Activated CD8-positive, alpha-beta T cell treated with anti-CD3 and anti-CD28 coated beads for 36 hours (primary cell): ENCODE measurements at places on chromosomes 4 and X.
A peak's percentile ranks its signal among the peaks of the same experiment; 100 is the strongest.

GRCh38 chr4:121457278-121457875 lies 76.6 kb upstream of the QRFPR start:
- no peak for DNase-seq

DNA sequence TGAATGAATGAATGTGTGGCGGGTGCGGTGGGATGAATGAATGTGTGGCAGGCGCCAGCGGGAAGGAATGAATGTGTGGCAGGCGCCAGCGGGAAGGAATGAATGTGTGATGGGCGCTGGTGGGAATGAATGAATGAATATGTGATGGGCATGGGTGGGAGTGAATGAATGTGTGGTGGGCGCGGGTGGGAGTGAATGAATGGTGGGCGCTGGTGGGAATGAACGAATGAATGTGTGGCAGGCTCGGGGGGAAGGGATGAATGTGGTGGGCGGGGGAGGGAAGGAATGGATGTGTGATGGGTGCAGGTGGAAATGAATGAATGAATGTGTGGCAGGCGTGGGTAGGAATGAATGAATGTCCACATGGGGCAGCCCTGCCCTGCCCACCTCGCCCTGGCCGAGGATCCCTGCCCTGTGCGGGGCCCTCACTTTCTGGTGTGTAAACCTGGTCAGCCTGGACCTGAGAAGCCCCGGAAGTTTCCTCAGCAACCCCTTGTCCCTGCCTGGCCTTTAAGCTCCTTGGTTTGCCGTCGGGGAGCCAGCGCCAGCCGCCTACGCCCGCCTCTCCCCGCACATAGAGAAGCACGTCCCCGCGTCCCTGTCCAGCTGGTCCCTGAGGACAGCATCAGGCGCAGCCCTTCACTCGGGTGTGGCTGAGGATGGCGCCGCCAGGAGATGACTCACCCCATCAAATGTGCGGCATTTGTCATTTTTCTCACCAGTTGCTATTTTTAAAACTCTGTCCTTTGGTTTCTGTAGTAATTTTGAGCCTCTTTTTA lies 112.8 kb upstream of the LRPAP1 start:
- no peak for DNase-seq

DNA sequence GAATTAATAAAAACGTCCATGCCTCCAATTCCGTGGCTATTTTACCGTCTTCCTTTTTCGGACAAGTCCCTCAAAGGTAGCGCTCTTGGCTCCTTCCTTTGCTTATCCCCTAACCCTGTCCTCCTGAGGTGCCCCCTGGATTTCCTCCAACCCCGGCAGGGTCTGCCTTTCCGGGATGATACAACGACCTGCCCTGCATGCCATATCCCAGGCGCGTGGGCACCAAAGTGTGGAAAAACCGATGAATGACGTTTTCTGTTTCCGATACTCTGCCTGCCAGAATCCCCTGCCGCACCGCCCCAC lies 706 bp upstream of the CSTF2 start:
- DNase-seq, result no peak

DNA sequence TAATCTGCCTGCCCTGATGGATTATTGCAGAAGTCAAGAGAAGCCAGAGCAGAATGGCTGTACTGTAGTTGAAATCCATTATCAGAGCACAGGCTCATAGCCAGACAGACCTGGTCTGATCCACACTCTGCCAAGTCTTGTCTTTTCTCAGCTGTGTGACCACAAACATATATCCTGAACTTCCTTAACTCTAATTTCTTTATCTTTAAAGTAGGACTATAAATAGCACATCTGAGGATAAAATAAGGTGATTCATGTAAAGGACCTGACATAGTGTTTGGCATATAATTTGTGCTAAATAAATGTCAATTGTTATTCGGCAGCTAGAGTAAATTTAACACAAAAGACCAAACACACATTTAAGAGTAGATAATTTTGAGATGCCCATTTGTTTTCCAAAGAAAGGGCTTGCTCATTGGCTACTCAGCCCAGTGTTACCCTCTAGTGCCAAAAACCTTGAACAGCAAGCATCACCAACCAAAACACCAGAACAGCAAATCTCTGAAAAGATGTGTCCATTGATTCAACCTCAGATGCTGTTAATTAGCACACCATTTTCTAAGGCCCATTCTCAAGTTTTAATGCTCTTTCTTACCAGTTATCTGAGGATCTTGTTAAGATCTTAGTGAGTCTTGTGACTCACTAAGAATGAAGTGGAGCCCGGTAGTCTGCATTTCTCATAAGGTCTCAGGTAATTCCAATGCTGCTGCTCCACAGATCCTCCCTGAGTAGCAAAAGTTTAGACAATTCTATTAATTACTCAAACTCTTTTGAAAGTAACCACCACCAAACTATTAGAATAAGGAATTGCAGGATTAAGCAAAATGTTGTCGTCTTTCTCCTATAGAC lies 108.8 kb downstream of the HHIP start:
- DNase-seq, result no peak

- no peak for DNase-seq
Measured at GRCh38 chrX:2471641-2472040, 29.1 kb downstream of the DHRSX start.

DNA sequence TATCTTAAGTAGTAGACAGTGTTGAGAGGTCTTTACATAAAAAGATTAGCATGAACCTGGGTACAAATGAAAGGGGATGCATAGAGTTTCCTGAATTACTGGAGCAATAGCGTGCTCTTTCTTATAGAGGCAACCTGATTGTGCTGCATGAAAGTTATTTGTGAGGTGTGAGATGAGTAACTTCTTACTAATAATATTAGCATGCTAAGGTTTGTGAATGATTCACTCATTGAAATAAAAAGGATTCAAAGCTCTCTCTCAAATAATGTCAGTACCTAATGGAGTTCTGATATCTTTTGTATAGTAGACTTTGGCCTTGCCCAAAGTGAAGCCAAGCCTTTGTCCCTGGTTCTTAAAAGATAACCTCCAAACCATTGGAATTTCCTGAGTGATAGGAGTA lies 131.0 kb upstream of the CXXC4 start:
- no peak for DNase-seq

GRCh38 chr4:101306764-101307615 lies 40.3 kb downstream of the PPP3CA start:
- no peak for DNase-seq

DNA sequence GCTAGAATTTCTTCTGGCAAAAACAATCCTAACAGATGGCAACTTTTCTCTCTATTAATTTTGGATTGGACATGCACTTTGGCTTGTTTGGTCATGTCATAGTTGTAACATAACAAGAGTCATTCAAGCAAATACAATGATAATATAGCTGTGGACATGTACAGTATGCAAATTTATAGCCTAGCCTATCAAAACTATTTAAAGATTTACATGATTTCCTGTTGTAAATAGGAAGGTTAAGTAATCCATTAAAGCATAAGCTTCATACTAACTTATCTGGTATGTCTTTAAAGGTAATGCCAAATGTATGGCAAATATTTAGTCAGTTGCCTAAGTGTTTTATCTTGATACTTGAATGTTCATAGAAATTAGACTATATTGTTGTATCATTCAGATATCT lies 45.3 kb downstream of the RPA4 start:
- DNase-seq, result no peak

- no peak for DNase-seq
Measured at GRCh38 chrX:4668802-4669536, 955.5 kb upstream of the PRKX start.

DNA sequence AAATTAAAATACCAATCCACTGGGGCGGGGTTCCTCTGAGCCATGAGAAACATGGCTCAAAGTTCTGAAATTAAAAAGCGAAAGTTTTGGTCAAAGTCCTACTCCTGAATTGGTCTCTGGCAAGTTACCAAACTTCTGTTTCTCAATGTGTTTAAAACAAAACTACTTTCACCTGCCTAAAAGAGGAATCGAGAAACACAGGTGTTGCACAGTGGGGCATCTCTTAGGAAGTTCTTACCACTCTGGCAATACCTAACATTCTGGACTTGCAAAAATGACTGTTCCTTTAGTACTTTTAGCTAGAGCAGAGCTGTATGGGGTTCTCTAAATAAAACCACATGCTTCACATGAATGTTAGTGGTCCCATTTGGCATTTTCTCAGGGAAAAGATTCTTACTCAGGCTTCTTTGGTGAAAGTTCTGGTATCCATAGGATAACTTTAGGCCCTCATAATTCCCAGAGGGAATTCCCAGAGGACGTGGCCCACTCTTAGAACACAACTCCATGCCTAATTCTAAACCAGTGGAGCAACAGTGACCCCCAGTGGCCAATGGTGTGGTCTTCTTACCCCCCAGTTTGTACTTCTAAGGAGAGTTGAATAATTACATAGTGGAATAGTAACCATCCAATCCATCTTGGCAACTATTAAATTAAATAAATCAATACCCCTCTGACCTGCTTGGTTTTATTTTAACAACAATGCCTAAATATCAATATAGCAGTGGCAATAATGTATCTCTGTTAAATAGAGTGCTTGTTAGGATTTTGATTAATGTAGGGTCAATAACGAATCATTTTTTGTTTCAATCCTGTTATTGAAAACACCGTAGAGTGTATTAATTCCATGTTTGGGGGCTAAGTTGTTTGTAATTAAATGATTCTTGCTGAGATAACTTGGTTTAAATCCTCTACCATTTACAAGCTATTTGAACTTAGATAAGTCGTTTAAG lies 21.9 kb downstream of the BMP3 start:
- DNase-seq, result peak; percentile 63

DNA sequence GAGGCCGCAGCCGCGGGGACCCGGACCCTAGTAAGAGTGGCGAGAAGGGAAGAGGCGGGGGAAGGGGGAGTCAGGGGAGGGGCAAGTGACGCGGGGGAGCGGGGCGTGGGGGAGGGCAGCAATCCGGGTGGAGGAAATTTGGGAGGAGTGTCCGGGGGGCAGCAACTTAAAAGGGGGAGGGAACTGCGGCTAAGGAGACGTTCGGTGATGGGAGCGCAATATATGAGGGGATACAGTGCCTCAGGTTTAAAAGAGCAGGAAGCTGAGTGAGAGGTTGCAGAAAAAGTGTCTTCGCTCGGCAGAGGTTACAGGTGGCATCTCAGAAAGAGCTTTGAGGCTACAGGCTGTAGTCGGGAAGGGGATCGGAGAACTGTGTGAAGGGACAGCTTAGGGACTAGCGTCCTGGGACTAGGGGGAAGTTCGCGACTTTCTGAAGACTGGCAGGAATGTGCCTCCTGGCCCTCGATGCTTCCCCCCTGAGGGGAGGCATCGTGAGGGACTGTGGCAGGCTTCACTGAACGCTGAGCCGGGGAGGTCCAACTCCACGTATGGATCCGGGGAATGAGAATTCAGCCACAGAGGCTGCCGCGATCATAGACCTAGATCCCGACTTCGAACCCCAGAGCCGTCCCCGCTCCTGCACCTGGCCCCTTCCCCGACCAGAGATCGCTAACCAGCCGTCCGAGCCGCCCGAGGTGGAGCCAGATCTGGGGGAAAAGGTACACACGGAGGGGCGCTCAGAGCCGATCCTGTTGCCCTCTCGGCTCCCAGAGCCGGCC lies 519 bp downstream of the FOXO4 start:
- DNase-seq, result no peak

DNA sequence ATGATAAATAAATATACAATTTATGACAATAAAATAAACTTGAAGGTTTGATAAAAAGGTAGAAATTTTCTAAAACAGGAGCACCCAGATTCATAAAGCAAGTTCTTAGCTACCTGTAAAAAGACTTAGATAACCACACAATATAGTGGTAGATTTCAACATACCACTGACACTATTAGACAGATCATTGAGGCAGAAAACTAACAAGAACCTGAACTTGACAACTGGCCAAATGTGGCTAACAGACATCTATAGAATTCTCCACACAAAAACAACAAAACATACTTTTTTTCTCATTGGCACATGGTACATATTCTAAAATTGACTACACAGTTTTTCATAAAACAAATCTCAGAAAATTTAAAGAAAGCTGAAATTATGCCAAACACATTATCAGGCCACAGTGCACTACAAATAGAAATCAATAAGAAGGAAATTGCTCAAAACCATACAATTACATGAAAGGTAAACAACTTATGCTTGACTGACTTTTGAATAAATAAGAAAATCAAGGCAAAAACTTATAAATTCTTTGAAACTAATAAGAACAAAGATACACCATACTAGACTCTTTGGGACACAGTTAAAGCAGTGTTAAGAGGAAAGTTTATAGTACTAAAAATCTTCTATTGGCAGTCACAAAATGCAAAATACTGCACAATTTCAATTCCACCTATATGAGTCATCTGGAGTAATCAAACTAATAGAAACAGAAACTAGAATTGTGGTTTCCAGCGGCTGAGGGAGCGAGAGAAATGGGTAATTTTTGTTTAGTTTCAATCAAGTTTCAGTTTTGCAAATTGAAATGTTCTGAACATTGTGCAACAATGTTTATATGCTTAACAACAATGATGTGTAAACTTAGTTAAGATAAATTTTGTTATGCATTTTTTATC lies 925.6 kb downstream of the SH3BGRL start:
- peak; percentile 13 for DNase-seq

GRCh38 chr4:173536808-173537429 lies 6.9 kb upstream of the HAND2 start:
- no peak for DNase-seq

DNA sequence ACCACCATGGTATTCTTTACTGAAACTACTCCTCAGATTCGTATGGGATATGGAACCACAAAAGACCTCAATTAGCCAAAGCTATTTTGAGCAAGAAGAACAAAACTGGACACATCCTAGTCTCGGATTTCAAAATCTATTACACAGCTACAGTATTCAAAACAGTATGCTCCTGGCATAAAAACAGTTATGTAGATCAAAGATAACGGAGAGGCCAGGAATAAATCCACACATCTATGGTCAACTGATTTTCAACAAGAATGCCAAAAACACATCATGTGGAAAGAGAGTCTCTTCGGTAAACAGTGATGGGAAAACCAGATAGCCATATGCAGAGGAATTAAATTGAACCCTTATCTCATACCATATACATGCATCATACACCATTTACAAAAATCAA lies 155.3 kb downstream of the SPCS3 start:
- no peak for DNase-seq

DNA sequence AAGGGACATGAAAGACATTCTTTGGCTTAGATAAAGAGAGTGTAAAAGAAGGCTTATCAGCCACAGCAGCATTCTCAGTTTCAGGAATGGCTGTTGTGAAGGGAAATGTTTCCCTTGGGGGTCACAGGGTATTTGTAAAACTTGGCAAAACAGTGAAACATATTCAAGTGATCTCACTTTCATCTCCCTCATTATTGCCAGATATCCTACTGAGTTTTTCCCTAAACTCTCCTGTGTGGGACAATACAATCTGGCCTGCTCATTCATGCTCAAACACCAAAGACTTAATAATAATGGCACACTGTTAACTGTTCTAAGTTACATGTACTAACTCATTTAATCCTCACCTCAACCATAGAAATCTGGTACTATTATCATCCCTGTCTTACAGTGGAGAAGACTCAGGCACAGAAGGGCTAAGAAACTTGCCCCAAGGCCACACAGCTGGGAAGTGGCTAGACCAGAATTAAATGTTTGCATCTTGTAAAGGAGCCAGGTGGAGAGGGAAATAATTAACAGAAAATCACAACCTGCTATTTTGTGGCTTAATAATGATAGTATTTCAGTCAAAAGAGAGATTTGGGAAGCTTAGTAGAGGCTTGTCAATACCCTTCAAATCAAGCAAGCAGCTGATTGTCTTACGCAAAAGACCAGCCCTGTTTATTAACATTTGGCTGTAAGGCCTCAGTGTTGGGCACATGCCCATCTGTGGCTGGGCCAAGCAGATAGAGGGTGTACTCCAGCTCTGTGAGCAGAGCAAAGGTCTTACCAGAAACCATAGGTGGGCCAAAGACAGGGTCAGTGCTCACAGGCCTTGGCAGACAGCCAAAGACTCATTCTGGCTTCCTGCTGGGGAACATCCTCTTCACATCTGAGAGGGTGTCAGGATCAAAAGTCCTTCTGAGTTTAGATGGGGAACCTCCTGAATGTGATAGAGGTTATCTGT lies 17.3 kb downstream of the SMPX start:
- no peak for DNase-seq

GRCh38 chrX:126272795-126273497 lies 106.9 kb upstream of the DCAF12L2 start:
- DNase-seq, result no peak
